Activated CD8-positive, alpha-beta memory T cell treated with anti-CD3 and anti-CD28 coated beads for 48 hours (primary cell): ENCODE measurements at places on chromosomes 7 and 10.

DNA sequence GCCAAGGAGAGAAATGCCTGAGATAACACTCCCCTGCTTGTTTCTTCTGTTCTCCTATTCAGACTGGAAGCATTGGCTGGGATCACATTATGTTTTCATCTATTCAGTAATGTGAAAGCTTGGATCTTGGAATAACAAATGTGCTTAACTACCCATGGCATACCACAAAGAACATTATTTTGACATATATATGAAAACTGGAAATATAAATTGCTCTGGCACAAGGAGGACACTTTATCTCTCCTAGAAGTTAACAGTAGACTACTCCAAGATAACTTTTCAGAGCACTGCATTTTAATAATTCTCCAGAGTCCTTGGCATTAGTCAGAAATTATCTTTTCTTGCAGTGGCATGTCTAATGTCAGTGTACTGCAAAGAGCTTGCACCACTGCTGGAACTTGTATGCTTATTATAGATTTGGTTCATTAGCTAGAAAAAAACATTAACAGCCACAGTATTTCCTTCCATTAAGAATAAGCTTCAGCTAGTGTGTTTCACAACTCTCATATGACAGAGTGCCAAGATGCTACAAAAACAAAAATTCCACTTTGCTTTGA, 169.3 kb upstream of the LRRN3 start:
- no peak for DNase-seq

- DNase-seq: no peak
Measured at GRCh38 chr7:37341033-37341630, 107.5 kb downstream of the ELMO1 start.

DNA sequence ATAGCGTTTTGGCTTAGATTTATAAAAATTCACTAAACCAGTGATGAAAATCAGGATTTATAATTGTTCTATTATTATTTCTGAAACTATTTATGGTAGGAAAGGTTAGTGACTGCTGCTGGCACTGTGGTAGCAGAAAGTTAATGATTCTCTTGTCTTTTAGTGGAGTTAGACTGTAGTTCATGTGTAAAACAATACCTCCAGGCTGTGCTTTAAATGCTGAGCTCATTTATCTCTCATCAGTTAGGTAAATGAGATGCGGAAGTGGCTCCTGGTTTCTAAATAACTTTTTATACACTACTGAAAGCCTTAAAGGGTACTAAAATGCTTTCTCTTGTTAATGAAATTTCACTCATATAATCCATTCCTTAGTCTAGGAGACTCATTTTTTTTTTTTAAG, 326.8 kb upstream of the POT1 start:
- no peak for DNase-seq

- DNase-seq: no peak
Measured at GRCh38 chr7:71131256-71132126, 453 bp upstream of the GALNT17 start.

GRCh38 chr7:2819954-2820397, 24.1 kb downstream of the GNA12 start:
- DNase-seq: no peak

- no peak for DNase-seq
Measured at GRCh38 chr7:68488341-68489060, 1109.8 kb upstream of the AUTS2 start.

DNA sequence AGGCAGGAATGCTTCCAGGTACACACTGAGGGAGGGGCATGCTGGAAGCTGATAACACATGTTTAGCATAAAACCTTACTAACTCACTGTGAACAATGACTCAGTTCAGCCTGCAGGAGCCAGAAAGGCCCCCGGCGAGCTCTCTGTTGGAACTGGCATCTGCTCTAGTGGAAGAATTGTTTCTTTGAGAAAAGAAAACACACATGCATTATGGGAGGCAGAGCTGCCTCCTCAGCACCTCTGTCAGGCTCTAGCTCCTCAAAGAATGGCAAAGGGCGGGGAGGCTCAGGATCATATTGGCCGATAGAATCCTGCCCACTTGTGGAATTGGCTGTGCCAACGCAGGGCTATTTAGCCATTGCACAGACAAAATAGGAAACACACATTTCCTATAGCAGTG, 338.3 kb downstream of the CXCL12 start:
- no peak for DNase-seq

- DNase-seq: no peak
Measured at GRCh38 chr7:30598121-30598876, 3.6 kb downstream of the GARS1 start.

DNA sequence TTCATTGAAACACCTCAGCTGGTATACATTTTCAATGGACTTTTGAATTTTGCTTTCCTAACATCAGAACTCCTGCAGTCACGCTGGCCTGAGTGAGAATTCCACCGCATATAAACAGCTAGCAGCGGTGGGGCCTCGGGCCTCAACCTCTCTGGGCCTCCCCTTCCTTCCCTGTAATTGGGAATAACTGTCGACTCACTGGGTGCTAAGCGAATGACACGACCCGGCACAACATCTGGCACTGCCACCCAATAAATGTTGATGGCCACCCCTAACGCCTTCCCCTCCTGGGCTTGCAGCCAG, 670 bp downstream of the RCC1L start:
- no peak for DNase-seq

- DNase-seq: no peak
Measured at GRCh38 chr7:29647020-29647654, 83.5 kb downstream of the PRR15 start.

GRCh38 chr7:47104206-47104549, 477.7 kb downstream of the TNS3 start:
- DNase-seq: no peak

- no peak for DNase-seq
Measured at GRCh38 chr10:79107736-79108264, 39.0 kb downstream of the ZMIZ1 start.

- DNase-seq: no peak
Measured at GRCh38 chr10:126130271-126130710, 233.9 kb downstream of the FANK1 start.

GRCh38 chr10:128867210-128867609, 599.8 kb upstream of the MGMT start:
- DNase-seq: no peak

GRCh38 chr10:62244785-62245467, 23.7 kb downstream of the RTKN2 start:
- DNase-seq: no peak

DNA sequence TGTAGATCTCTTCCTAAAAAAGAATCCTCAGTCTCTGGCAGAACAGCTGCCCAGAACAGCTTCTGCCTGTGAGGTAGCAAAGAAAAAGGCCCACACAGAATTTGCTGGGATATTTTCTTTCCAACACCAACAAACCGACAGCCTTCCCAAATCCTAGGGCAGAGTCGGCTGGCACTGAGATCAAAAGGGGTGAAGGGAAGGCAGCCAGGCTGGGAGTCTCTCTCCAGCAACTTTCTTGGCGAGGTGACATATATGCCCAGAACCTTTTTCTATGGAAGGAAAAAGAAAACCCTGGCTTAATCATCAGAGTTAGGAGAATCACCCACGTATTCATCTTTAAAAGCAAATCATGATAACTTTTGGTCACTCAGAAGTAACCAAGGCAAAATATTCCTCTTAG, 279.6 kb downstream of the DNAJB6 start:
- DNase-seq: no peak

DNA sequence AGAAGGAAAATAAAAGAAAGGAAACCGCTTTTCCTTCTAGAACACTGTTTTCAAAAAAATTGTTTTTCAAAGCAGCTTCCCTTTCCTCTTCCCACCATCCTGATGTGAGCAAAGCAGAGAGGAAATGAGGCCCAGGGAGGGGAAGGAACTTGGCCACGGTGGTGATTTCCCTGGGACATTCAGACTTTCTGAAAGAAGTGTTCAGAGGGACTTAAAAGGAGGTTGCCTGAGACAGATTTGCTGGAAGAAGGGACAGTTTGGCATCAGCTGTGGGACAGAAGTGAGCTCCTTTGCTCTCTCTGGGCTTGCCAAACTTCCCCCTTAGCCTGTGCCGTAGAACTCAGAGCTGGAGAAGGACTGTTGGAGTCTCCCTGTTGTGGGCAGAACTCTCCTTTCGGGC, 30.3 kb downstream of the ADCYAP1R1 start:
- DNase-seq: no peak

GRCh38 chr10:73909540-73910115, 1.3 kb upstream of the PLAU start:
- no peak for DNase-seq

DNA sequence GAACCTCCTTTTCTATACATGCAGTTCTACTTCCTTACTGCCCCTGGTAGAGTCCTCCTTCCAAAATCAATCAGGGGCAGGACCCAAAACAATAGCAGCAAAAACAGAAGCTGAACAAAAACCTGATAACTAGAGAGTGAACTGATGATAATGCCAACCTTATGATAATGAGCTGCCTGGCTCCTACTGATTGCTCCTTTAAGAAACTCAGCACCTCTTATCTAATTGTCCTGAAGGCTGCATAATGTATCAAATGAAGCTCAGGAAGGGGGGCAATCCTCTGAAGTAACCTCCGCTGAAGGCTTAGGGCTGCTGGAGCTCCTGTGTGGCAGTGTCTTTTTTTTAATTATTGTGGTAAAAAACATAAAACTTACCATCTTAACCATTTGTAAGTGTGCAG, 257.0 kb downstream of the PHTF2 start:
- no peak for DNase-seq

- DNase-seq: no peak
Measured at GRCh38 chr10:113965077-113965476, 78.6 kb upstream of the ADRB1 start.

DNA sequence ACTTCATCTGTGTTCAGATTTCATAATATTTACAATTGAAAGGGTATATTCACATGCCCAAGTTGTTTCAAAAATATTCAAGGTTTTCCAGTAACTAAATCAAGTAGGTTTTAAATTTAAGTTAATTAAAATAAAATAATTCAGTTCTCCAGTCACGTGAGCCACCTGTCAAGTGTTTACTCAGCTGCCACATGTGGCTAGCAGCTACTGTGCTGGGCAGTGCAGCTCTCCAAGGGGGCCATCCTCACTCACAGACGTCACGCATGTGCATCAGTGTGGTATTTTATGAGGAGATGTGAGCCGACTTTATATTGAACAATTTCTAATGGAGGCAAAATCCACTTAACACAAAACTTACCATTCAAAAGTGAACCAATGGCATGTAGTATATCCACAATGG, 69.7 kb upstream of the CAMK2B start:
- no peak for DNase-seq

GRCh38 chr10:44418637-44419036, 33.7 kb upstream of the CXCL12 start:
- no peak for DNase-seq

GRCh38 chr7:114209968-114210367, 204.6 kb upstream of the FOXP2 start:
- no peak for DNase-seq

GRCh38 chr7:149753375-149754233, 19.8 kb downstream of the ZNF467 start:
- DNase-seq: no peak

- DNase-seq: no peak
Measured at GRCh38 chr7:132102391-132102790, 473.9 kb downstream of the PLXNA4 start.

DNA sequence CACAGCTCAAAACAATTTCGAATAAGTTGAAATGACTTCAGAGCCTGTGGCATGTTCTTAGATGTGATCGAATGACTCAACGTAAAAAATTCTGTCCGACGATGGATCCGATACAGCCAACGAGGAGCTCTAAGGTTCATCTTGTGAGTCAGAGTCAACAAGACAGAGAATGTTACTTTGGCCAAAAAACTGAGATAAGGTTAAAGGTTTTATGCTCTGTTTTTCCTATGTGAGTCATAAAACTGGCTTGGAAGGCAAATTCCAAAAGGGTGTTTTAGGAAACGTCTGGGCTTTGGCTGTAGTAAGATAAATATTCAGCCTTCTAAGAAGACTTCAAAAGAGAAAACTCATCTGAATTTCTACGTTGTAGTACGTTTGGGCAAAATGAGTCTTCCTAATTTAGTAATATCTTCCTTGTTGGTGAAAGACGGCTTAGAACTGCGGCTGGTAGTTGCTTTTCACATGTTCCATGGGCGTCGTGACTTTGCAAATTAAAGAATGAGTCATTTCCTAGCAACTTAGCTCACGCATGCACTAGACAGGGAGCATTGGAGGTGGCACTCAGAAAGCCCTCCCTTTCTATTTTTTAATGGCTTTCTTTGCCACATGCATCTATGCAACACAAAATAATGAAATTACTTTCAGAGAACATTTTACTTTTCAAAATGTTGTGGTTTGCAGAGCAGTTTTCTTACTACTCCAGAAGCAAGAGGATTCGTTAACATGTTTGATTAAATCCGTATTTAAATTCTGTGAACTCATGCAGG, 28.2 kb downstream of the PFKP start:
- peak; percentile 19 for DNase-seq

DNA sequence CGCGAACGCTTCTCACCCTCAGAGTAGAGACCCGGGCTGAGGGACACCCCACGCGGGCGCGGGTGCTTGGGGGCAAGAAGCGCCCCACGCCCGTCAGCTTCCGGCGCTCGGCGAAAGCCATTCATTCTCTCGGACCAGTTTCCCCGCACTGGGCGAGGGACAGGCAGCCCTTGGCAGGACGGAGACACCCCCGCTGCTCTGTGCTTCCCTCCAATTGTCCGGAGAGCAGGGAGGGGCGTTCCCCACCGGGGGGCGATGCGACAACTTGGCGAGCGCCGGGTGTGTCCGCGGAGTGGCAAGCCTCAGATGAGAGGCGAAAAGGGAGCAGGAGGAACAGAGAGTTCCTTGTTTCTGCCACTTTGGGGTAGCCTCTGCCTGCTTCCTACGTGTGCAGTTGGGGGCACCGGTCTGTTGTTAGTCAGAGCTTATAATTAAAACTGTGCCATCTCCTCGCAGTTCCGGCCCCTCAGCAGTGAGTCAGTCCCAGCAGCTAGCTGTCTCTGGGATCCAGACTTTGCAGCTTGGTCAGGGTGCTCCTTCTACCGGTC, 1.7 kb downstream of the GPR158 start:
- no peak for DNase-seq

- DNase-seq: no peak
Measured at GRCh38 chr10:18710201-18710653, 51.0 kb downstream of the ARL5B start.

GRCh38 chr10:117518246-117518645, 24.3 kb upstream of the EMX2 start:
- DNase-seq: no peak

- no peak for DNase-seq
Measured at GRCh38 chr7:13560441-13560840, 429.0 kb downstream of the ETV1 start.

GRCh38 chr7:55065511-55066229, 46.9 kb downstream of the EGFR start:
- no peak for DNase-seq

GRCh38 chr7:148940702-148941597, 56.9 kb upstream of the EZH2 start:
- DNase-seq: peak; percentile 28

DNA sequence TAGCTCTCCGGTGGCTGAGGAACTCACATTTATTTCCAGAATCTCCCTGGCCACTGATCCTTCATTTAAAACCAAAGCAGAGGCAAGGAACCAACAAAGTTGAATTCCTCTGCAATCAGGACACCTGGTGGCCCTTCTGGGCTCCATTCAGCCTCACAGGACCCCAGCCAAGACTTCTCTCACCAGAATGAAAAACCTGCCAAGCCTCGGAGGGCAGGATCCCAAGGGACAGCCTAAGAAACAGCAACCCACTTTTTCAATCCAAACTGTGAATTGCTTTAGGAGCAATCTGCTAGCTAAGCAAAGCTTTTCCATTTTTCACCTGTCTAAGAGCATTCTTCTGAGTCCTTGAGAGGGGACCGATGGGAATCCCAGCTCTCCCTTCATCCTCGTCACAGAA, 34.6 kb downstream of the OAT start:
- no peak for DNase-seq

GRCh38 chr7:1758859-1759521, 88.9 kb downstream of the ELFN1 start:
- DNase-seq: no peak

GRCh38 chr10:130135676-130136225, 440 bp upstream of the GLRX3 start:
- no peak for DNase-seq
